K562 (cell line): ENCODE measurements at places on chromosomes 11 and 22. TPM values are rescaled to one million over a fixed set of nuclear protein-coding genes. Genes with fewer than 3 reads are reported as not detected.

- no peak for DNase-seq
These were observed 275.0 kb upstream of the SESN3 start for GRCh38 chr11:95505927-95506426.

GRCh38 chr22:22759371-22759770 lies 115.0 kb downstream of the GGTLC2 start:
- no peak for DNase-seq

GRCh38 chr11:69611548-69612526 lies 29.1 kb upstream of the CCND1 start:
- DNase-seq = no peak

- no peak for DNase-seq
These were observed 63.7 kb downstream of the PRDM11 start for GRCh38 chr11:45209891-45210699.

- DNase-seq = no peak
These were observed 88.2 kb downstream of the SIK3 start for GRCh38 chr11:117009905-117010605.

DNA sequence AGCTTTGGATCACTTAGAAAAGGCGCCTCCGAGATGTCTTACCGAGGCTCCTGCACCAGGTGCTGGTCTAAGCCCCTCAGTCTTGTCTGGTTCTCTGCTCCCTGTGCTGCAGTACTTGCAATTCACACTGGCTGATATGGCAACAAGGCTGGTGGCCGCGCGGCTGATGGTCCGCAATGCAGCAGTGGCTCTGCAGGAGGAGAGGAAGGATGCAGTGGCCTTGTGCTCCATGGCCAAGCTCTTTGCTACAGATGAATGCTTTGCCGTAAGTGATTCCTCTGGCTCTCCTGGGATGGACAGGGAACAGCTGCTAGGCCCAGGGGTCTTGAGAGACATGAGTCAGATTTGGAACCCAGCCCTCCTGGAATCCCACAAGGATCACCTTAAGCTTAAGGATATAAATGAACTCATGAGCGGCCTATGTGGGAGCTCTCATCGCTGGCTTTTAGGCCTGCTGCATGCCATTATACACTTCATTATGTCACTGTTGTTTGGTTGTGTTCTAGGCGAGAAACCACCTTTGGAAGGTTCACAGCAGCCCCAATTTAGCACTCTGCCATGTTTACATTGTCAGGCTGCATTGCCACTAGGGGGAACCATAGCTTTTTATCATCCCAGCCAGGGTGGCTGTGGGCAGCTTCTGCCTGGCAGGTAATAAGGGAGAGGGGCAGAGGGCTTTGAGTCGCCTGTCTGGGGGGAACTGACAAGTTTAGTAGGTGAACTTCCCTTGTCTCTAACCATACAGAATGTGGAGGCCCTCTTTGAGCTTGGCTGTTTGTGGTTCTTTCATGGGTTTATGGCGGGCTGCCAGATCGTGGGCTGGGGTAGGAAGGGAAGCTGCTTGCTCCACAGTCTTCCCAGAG lies 8.5 kb downstream of the ACAD8 start:
- DNase-seq = peak; percentile 35

- peak; percentile 52 for DNase-seq
These were observed 363.2 kb downstream of the TBC1D22A start for GRCh38 chr22:47125603-47126002.

DNA sequence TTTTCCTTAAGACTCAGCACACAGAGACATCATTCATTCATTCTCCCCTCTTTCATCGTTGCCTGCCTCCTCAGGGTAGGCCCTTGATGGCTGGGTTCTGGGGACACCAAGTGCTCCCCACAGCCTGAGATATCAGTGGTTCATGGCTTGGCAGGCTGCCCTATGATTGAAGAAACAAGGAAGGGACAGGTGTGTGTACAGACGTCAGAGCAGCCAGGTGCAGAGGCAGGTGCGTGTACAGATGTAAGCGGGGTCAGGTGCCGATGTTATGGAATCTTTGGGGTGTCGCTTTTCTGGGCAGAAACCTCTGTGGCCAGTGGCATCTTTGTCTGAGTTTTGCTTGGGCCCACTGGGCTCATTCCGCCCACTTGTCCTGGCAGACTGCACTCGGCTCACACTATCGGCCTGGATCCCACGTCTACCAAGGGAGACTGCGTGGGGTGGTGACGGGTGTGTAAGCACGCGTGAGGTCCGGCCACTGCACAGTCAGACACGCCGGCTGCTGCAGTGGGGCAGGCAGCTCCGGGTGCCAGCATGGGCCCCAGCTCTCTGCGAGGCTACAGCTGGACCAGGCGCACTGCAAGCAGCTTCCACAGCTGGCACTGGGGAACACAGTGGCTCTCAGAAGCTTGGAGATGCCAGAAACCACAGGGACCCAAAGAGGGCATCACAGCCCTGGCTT lies 20.9 kb upstream of the KIAA0930 start:
- DNase-seq = no peak

- DNase-seq = no peak
These were observed 9.2 kb upstream of the NDUFS8 start for GRCh38 chr11:68021167-68021787.

GRCh38 chr22:32926600-32926999 lies 125.1 kb downstream of the TIMP3 start:
- DNase-seq = peak; percentile 26

GRCh38 chr11:118604566-118604965 lies 2.8 kb upstream of the PHLDB1 start:
- peak; percentile 32 for DNase-seq

DNA sequence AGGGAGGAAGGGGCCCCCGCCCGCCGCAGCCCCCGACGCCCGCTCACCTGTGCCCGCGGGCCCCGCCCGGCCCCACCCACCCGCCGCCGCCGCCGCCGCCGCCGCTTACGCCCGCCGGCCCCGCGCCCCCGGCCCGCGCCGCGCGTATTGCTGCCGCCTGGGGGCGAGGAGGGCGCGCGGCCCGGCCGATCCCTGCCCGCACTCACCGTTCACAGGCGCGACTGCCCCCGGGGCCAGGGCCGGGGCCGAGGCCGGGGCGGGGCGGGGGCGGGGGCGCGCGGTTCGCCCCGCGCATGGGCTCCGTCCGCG lies 212 bp downstream of the HRAS start:
- DNase-seq = no peak

- peak; percentile 62 for DNase-seq
These were observed 6.2 kb upstream of the RANBP1 start for GRCh38 chr22:20109411-20110358.

DNA sequence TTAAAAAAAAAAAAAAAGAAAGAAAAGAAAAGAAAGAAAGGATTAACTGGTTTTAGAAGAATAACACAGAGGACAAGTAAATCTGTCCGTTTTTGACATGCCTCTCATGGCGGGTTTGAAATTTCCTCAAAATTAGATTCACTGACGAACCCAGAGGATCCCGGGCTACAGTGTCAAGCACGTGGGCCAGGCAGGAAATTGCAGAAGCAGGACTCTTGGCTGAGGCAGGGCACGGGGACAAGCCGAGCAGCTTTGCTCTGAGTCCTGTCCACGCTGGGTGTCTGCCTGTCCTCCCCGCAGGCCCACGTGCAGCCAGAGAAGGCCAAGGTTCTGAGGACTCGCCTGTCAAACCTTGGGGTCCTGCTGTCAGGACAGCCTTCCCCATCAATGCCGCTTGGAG lies 24.7 kb downstream of the GAL start:
- DNase-seq = no peak

DNA sequence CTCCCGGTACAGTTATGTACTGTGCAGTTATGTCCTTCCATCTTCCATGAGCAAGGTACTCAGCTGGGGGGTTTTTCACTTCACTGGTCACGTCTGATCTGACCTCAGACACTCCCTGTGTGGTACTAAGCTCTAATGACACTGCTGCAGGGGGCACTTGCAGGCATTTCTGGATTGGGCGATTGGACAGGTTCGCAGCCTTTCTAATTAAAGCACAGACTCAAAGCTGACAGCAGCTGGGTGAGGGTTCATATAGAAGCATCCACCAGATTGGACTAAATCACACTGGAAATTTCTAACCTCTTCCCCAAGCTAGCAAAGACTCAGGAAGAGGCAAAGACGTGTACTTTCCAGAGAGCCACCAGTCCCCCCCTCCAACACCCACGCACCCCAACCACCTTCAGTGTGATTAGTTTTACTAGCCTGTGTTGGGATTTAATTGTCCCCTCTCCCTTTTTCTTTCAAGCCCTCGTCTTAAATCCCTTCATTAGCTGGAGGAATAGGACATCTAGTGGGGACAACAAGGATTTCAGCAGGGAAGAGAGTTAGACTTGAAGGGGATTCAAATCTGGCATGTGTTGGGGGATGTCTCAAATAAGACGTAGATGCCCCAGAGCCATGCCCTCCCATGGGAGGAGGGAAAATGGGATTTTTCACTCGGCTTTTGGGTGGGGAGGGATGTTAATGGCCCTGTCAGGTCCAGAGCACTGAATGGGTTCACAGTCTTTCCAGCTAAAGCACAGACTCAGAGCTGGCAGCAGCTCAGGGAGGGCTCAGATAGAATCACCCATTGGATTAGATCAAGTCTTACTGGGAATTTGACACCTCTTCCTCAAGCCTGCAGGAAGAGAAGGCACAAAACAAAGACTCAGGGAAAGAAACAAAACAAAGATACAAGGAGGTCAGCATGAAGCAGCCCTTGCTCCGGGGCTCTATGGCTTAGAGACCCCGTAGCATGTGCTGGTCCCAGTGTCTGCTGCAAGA lies 10.9 kb downstream of the INS start:
- DNase-seq = no peak

DNA sequence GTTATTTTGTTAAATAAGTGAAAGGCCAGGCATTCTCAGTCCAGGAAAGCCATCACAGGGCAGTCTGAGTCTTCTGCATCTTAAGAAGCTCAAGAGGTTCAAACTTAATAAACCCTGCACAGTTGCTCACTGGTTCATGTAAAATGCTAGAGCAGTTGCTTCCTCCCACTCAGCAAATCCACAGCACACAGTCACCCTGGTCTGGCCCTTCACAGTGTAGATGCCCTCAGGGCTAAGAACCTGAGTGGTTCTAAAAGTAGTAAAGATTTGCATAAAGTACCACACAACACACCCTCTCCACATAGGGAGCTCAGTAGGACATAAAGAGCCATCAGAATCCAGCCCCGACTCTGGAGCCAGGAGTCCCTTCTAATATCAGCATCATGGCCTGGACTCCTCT lies 58.7 kb downstream of the ZNF280B start:
- no peak for DNase-seq

DNA sequence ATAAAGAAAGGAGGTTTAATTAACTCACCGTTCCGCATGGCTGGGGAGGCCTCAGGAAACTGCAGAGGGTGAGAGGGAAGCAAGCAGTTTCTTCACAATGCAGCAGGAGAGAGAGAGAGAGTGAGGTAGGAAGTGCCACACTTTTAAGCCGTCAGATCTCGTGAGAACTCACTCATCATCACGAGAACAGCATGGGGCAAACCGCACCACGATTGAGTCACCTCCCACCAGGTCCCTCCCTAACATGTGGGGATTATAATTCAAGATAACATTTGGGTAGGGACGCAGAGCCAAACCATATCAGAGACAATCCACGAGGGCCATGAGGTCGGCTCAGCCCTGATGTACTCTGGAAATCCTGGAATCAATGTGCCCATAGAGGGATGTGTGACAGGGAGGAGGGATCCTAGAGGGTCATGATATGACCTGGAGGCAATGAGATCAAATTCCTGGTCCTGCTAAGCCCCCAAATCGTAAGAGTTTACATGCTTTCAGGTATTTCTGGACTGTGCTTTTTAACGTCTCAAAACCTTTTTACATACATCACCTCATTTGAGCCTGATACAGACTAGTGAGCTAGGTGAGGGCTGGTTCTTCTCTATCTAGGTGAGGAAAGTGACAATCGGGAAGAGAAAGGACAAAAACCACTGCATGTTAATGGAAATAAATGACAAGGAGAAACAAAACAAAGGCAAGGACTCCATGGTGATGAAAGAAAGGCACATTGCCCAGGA lies 19.5 kb upstream of the RASSF10 start:
- peak; percentile 97 for DNase-seq

DNA sequence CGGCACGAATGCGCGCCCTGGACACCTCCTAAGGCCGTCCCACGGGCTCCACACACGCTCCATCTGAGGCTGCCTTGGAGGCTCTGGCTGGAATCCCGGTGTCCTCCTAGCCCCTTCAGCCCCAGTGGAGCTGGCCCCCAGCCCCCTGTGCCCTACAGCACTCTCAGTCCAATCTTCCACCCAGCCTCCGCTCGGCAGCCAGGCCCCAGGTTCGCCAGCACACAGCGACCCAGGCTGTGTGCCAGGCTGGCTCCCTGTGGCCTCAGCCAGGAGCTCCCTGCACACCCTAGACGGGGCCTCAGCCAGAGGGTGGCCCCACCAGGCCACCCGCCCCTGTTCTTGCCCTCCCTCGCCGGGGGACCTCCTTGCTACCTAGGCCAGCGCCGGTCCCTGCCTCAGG lies 18.6 kb downstream of the MOB2 start:
- DNase-seq = no peak

DNA sequence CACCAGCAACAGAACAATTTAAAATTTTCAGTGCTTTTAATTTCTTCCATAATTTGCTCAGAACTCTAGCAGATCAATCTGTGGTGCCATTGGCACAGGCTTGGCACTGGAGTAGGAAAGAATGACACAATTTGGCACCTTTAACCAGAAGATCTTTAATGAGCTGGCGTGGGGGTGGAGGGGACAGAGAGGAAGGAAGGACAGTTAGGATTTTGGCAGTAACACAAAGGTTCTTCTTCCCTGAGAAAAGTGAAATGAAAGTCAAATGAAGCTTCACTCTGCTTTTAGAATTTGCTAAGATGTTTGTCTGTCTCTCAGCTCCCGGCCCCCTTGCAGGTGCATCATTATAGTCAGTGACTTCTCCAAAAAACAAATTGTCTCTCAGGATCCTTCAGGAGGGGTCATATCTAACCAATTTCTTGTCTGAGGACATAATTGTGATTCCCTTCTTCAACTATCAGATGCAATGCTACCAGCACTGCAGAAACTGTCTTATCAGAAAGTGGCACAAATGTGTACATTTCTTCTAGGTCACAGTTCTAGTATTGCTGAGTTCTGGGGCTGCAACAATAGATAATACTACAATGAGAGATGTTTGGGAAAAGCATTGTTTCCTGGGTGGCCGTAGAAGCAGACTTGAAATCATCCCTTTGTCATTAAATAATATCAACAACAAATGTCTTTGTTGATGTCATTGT lies 66.8 kb downstream of the CSTPP1 start:
- no peak for DNase-seq

GRCh38 chr11:104895634-104896033 lies 2.6 kb downstream of the CASP12 start:
- DNase-seq = no peak

GRCh38 chr22:19275513-19275912 lies 16.0 kb downstream of the CLTCL1 start:
- DNase-seq = no peak

Gene SLC6A5
- not detected in 2 replicates for polyA plus RNA-seq

Gene CALCA
- 0.51 TPM in 1 of 2 replicates, not detected in the other for polyA plus RNA-seq

Gene LRRN4CL
- 0.03 and 0.13 TPM in 2 replicates for polyA plus RNA-seq
